Esophagus squamous epithelium (tissue), 5 donors: ENCODE measurements at places on chromosomes 7 and 10.

- DNase-seq = no peak
Measured at GRCh38 chr7:37751096-37751495, 67.5 kb downstream of the GPR141 start.

DNA sequence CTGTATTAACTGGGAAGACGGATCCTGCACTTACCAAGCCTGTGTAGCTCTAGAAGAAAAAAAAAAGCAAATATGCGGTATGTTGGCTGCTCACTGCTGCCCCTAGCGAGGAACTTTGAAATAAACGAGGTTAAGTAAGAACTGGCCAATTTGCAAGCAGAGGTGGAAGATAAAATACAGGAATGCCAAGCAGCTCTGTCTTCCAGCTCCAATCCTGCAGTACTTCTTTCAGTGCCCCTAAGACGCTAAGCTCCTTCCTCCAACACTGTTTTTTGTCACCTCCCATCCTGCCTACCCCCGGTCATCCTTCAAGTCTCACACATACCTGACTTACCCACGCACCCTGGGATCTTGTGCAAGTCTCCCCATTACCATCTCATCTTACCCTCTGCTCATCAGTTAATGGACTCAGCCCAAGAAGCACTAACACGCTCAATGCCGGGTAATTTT is 809 bp downstream of the C10orf143 start:
- DNase-seq = peak; percentile 59

GRCh38 chr10:121787169-121787568 is 140.7 kb downstream of the ATE1 start:
- no peak for DNase-seq

- no peak for DNase-seq
Measured at GRCh38 chr7:81583882-81584533, 185.8 kb downstream of the HGF start.

DNA sequence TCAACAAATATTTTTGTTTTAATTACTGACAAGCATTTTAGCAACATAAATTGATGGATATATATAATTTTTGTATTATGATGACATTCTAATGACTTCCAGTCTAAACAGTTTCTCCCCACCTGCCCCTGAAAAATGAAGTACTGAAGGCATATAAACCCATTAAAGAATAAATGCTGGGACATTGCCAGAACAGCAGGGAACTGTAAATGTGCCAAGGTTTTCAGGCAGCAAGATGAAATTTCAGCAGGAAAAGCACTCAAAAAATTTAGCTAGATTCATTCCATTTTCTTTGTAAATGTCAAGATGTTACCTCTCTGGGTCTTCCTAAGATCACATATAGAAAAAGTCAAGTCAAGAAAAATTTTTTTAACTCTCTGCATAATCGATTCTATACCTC is 11.0 kb upstream of the TLL2 start:
- DNase-seq = no peak

GRCh38 chr10:114271779-114272167 is 32.7 kb downstream of the VWA2 start:
- DNase-seq = no peak

DNA sequence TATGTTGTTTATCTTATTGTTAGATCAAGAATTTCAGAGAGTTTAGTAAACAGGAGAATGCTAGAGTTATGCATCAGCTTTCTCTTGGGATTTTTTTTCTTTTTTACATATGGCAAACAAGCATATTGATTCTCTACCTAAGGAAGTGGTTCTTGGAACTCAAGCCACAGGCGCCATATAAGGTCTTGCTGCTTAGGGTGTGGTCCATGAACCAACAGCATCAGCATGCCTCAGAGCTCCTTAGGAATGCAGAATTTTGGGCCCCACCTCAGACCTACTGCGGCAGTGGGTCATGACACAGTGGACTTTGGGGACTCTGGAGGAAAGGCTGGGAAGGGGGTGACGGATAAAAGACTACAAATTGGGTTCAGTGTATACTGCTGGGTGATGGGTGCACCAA is 230.8 kb downstream of the SKAP2 start:
- no peak for DNase-seq

- DNase-seq = no peak
Measured at GRCh38 chr10:88157981-88158465, 294.6 kb downstream of the PTEN start.

GRCh38 chr7:2008936-2009540 is 223.7 kb downstream of the MAD1L1 start:
- DNase-seq = no peak

DNA sequence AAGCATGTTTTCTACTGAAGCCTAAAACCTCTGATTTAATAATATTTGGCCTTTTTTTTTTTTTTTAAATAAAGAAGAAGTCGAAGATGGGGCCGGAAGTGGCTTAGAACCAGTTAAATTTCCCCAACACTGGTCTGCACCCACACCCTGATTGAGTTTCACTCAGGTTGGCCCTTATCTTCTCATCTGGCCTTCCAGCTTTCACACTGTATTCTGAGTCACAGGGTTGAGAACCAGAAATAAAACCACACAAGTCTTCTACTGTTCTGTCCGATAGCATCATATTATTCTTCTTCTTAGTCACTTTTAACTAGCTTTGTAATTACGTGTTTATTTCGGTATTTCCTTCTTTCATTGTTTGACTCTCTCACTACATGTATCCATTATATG is 9.9 kb downstream of the ZNF365 start:
- DNase-seq = no peak

- DNase-seq = no peak
Measured at GRCh38 chr7:101116898-101117297, 10.0 kb upstream of the SERPINE1 start.

- no peak for DNase-seq
Measured at GRCh38 chr7:151121380-151122170, 35.3 kb downstream of the AGAP3 start.

DNA sequence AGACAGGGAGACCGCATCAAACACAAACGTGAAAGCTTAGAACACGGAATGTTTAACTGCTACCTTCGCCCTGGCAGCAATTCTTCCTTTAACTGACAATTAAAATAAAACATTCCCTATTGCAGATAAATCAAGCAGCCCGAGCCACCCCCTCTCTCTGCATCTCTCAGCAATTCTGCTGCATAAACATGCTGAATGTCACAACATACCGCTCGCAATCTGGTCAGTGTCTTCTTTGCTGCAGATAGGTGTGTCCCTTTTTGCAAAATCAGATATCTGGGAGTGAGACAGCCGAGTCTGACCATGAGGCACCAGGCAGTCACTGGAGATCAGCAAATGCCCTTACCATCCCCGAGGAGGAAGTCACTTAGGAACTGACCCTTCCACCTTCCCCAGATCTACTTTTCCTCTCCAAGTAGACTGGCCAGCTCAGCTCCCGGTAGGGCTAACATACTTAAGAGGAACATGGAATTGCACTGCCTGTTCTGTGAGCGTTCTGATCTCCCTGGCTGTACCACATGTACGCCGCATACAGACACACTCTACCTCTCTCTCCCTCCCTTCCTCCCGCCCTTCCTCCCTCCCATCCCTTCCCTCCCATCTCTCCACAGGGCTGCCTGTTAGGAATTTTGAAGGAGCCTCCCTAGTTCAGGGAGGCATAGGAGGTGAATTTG is at the start of gene FRMD4A:
Gene FRMD4A, minus strand, starts transcription at position 537 of the 674 bp plus-strand sequence.
- no peak for DNase-seq

DNA sequence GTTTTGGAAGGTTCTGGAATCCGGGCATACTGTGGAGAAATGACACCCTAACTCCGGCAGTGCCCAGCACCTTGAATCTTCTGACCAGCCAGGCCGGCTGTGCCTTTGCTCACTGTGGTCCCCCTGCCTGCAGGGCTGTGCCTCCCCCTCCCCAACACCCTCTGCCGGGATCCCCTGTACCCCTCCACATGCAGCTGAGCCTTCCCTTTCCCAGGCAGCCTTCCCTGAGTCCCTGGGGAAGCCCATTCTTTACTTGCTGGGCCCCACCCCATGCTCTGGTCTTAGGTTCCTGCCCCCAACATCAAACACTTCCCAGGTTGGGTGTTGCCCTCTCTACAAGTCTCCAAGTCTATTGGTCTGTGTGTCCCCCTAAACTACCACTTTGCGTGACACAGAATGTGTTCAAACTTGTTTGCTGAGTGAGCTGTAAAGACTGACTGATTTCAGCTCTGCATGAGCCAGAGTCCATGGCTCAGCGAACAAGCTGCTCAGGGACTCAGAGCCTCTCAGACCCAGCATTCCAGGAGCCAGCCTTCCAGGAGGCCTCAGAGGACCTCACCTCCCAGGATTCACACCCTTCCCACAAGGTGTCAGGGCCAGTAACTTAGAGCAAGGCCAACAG is 31.6 kb downstream of the CALML5 start:
- DNase-seq = no peak

GRCh38 chr10:13271552-13272163 is 28.2 kb downstream of the PHYH start:
- peak; percentile 6 for DNase-seq
